ENCODE measurements at places on chromosomes 5 and 9. TPM values are rescaled to one million over a fixed set of nuclear protein-coding genes. Genes with fewer than 3 reads are reported as not detected.

DNA sequence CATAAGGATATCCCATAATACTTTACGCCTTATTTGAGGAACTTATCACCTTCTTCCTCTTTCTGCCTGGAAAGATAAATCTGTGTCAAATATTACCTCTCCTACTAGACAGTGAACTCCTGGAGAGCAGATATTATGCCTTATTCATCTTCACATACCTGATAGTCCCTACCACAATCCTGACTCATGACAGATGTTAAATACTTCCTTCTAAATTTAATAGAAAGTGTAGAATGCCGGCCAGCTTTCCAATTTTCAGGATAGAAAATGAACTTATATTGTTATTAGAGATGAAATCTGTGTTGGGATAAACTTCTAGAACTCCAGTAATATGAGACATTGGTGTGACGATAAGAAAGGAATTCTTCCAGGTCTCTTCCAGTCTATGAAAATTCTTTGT lies 89.0 kb downstream of the GCNT4 start:
- DNase-seq, result no peak

DNA sequence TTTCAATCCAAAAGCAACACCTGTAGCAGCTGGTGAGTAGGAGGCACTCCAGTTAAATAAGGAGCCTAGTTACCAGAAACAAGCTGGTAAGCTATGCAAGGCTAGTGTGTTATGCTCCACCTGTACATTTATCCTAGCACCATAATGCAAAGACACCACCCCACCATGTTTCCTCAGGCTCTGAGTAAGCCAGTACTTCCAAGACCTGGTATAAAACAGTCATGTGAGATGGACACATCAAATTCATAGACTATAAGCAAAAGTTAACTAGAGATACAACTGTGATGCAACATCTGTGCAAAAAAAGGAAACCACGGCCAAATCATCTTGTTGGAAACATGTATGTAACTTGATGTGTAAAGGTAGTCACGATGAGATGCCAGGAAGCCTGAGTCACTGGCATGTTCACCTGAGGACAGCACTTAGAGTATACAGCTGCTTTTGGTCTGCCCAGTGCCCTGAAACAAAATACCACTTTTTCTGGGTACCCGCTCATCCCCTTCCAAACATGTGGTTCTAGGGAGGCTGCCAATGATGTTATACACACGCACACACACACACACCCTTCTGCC lies 66.1 kb downstream of the CDK5RAP2 start:
- no peak for DNase-seq

DNA sequence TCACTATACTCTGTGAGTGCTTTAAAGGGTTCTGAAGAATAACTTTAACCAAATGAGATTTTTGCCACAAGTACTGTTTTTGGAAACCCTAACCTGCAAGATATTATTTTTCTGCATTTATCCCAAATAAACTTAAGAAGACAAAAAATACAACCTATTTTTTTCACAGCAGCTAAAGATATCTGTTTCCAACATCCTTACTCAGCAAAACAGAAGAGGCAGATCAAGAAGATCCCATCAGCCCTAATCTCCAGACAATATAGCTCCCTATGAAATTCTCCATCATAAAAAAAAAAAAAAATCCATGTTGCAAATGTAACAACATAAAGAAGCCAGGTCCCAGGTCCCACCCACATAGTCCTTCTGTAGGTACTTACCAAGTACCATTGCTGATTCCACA lies 7.6 kb downstream of the PCSK1 start:
- DNase-seq, result no peak

The CLIC3 gene
- polyA plus RNA-seq, result 0.42 TPM

The GPR151 gene
- polyA plus RNA-seq, result not detected

Measured in forelimb muscle (tissue), 1 donor.